ENCODE measurements at places on chromosomes 2 and 18.

- DNase-seq: peak; percentile 58
Observed at GRCh38 chr2:234292205-234292961, 204.5 kb downstream of the ARL4C start.

GRCh38 chr2:70828115-70828514, 7.5 kb downstream of the CD207 start:
- no peak for DNase-seq

DNA sequence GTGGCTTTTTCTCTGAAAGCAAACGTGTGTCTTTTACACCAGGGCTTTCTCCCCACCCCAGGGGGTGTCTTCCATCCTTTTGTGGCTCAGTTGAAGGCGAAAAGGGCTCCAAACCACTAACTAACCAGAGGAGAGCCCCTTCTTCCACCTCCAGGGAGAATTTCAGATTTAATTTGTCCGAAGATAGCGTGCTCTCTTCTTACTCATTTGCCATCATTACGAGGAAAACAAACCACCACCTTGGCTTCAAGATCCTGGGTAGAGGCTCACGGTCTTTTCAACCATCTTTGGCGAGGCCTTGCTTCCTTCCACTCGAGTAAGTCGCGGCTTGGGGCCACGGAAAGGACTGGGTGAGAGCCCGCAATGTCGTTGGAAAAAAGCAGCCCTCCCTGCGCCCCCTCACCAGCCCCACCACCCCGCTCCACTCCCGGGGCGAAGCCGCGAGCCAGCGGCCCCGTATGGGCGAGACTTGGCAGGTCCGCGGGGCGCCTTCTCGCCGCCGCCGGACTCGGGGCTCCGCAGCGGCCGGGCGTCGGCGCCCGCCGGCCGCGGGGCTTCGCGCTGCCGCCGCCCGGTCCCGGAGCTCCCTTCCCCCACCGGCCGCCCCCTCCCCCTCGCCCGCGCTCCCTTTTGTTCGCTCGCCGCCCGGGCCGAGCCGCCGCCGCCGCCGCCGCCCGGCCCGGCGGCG, 1.7 kb upstream of the ZNF532 start:
- DNase-seq: peak; percentile 6

- no peak for DNase-seq
Observed at GRCh38 chr2:20722592-20723240, 55.8 kb downstream of the GDF7 start.

GRCh38 chr2:217166241-217166850, 306.5 kb upstream of the TNP1 start:
- DNase-seq: no peak

DNA sequence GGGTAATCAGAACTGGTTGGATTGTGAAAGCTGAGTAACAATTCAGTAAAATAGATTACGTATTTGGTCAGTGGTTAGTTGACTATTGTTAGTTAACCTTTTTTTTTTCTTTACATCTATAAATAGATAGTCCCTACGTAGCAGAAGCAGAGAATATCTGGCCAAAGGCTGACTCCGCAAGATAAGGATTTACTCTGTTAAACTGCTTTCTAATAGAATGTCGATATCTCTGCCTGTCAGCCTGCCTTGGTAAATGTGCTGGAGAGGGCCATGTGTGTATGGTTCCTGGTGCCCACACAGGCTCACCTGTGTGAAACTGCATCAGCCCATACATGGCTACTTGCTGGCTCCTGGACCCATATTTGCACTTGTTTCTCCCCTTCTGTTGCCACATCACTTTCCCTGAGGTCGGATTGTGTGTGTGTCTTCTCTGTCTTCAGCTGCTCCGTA, 94.4 kb downstream of the CRIM1 start:
- no peak for DNase-seq

- DNase-seq: no peak
Observed at GRCh38 chr2:98389251-98389605, 43.0 kb downstream of the CNGA3 start.

DNA sequence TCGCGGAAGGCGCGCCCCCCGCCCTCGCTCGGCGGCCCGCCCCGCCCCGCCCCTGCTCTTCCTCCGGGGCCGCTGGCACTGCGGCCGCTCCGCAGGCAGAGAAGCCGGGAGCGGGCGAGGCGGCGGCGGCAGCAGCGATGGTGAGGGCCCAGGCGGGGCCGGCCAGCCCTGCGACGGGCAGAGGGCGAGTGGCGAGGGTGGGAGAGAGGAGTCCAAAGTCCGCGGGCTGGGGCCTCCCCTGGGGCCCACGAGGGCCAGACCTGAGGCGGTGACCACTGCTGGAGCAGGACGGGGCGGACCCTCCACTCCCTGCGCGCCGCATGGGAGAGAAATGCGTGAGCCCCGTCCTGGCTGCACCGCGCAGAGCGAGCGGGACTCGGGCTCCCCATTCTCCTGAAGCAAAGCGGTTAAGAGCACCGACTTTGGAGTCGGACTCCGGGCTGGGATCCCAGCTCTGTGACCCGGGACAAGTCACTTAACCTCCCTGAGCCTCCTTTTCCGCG, at the start of gene VAMP5:
TSS of gene VAMP5 (plus strand) at position 78 of the 503 bp plus-strand sequence. CDS start at position 138, 60 bp downstream.
- DNase-seq: no peak

DNA sequence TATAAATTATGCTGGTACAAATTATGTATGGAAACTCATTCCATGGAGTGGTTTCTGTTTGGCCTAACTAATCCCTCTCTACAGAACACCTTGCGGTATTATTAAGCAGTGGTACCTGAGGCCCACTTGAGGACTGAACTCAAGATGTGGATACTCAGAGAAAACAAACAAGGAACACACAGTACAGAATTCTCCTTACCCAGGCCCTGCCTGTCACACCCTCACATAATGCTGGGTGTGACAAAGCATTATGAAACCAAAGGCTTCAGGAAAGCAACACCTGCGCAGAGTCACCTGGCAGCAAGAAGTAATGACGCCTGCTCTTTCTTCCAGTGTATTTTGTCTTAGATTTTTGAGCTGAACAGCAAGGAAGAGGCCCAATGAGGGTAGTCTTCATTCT, 264.7 kb downstream of the PAX3 start:
- DNase-seq: no peak

GRCh38 chr2:112714836-112715631, 5.8 kb upstream of the NT5DC4 start:
- DNase-seq: no peak
